ENCODE measurements at places on chromosomes 11 and 22.

DNA sequence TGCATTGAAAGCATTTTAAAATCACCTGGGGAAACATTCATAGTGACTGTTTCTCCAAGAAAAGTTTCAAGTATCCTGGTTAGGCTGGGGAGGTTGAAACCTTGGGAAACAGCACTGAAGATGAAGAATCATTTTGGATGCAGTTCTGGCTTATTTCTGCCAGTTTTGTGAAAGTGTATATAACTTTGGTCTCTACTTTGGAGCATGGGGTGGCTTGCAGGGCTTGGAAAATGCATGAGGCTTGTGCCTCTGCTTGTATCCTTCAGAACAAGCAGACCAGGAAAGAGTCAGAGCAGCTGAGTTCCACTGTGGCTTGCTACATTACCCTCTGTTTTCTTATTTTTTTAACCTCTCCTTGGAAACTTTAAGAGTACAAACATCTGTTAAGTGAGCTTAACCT lies 19.5 kb downstream of the SLC5A12 start:
- no peak for DNase-seq

DNA sequence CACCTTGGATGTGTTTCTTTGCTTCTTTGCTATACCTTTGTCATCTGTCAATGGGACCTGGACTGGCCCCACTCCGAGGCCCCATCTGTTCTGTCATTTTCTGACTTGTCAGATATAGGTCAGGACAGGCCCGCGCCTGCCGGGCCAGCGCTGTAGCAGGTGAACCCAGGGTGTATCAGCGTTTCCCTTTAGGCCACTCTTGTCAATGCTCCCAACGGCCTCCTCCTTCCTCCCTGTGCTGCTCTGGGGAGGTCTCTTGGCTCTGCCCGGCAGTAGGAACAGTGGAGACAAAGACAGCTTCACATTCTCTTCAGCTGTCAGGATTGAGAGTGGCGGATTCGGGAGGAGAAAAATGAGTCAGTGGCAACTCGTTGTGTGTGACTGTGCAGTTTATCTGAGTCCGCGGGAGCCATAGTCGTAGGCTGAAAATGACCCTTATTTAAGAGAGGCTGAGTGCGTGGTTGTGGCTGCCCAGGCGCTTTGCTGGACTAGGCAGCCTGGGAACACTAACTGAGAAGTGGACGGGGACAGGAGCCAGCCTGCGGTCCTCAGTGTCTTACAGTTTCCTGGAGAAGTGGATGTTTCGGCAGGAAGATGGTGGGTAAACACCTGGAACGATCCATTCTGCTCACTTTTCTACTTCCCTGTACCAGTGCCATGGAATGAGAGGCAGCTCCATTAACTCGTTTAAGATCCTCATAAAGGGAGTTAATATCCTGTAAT lies 102.3 kb downstream of the PRR5L start:
- no peak for DNase-seq

DNA sequence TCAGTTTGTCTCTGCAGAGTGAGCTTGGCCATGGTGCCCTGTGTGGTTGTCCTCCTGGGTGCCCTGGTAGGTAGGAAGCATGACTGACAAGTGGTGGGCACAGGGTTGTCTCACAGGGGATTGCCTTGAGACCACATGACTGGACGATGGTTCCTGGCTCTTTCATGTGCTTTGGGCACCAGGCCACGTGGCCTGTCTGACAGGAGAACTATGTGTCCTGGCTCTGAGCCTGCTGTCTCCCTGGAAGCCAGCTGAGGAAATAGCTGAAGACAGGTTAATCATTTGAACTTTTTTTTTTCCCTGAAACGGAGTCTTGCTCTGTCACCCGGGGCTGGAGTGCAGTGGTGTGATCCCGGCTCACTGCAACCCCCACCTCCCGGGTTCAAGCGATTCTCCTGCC lies 93.2 kb downstream of the LDLRAD3 start:
- no peak for DNase-seq

- DNase-seq, result no peak
These were observed 82.5 kb downstream of the ZNF280B start for GRCh38 chr22:22425783-22426624.

DNA sequence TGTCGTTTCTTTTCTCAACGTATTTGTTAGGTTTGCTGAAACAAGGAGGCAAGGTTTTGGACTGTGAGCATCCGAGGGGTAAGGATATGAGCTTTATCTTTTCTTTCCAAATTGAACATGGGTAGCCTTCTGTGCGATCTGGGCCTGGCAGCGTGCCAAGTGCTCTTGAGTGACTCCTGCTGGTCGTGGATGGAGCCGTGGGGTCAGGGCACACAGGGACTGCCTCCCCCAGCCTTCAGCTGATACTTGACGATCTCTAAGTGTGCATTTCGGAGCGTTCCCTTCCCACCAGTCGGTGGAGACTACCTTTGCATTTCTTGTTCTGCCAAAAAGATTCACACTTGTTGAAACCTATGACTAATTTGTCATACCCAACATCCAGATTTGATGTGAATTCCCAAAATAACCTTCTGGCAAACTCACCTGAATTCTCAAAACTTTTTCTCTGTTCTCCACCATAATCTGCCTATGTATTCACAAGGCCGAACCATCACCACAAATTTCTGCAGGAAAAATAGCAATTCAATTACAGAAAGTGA lies 40.1 kb upstream of the CLMP start:
- DNase-seq, result no peak

DNA sequence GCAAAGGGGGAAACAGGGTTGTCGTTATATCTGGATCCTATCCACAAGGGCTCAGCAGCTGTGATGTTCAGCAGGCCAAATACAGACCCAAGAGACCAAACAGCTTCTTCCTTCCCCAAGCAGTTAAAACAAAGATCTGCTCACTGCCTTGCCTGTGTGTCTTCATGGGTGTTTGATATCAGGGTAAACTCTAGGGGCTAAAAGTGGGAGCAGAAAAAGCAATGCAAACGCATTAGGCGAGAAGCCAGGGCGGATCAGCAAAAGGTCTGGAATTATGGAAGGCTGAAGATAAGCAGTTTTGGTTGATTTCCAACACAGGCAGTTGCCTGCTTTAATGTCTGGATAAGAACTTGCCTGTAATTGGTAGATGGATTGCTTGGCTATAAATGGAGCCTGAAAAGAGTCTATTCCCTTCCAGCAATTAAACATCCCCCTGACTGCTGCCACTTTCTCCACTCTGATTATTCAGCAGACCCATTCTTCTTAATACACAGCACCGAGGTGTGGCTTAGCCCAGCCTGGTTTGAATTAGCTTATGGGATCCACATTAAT lies 126.3 kb downstream of the COMMD9 start:
- peak; percentile 15 for DNase-seq

DNA sequence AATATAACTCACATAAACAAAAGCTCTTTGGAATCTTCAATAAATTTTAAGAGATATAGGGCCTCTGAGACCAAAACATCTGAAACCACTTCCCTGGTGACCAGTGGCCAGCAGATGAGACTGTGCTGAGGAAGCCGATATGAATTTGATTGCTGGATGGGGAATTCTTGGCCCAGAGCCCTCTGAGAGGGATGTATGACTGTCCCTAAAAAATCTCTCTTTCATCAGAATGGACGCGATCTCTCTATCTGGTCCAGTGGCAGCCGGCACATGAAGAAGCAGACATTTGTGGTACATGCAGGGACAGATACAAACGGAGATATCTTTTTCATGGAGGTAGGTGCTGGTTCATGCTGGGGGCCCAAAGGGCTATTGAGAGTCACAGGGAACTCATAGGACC lies 37.5 kb downstream of the MYBPC3 start:
- no peak for DNase-seq

DNA sequence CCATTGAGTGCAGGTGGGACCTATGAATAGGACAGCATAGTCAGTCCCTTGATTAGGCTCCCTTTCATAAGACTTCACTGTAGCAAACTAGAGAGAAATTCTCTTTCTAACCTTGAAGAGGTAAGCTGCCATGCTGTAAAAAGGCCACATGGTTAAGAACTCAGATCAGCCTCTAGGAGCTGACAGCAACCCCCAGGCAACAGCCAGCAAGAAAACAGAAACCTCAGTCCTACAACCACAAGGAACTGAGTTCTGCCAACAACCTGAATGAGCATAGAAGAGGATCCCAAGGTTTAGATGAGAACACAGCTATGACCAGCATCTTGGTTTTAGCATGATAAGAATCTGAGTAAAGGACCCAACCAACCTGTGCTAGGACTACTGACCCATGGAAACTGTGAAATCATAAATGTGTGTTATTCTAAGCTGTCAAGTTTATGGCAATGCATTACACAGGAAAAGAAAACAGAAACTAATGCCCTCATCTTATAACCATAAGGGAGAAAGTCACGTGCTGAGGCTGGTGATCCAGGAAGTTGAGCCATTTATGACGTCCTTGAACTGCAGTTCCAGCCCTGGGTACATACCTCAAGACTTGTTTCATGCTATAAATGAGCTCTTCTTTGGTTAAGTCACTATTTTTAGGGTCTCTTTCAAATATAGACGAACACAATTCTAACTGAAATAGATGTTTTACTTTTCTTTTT lies 43.3 kb downstream of the RAB38 start:
- no peak for DNase-seq

DNA sequence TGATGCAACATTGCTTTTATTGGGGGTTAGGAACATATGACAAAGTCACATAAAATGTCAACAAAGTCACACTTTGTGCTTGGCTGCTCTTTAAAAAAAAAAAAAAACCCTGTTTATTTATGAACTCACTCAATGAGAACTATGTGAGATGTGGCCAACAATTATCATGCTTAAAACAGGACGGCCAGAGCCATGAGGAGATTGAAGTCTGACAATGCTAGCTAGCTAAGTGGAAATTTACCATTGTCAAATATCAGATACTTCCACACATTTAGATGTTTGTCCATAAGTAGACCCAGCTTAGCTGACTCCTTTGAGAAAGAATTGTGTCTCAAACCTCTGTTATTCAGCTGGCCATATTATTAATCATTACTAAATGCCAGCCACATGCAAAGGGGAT lies 26.9 kb downstream of the BLID start:
- DNase-seq, result no peak

- no peak for DNase-seq
These were observed 794 bp upstream of the EMSY start for GRCh38 chr11:76444065-76444383.

DNA sequence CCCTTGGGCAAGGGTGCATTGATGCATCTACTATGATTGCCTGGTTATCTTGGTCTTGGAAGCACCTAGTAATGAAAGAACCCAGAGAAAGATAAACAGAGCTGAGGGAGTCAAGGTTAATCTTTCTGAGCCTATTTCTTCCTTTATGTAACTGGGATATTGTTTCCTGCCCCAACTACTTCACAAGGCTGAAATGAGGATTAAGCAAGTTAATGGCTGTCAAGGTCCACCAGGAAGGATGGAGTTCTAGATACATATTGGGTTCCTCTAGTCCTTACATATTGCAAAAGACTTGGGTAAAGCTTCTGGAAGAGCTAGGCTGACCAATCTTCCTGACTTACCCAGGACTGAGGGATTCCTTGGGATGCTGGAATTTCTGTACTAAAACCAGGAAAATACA lies 589.8 kb downstream of the INSC start:
- no peak for DNase-seq

- DNase-seq, result no peak
These were observed 32.4 kb upstream of the PDGFB start for GRCh38 chr22:39277142-39277607.

GRCh38 chr22:31160328-31160978 lies 471 bp downstream of the RNF185 start:
- DNase-seq, result no peak

GRCh38 chr11:17593466-17594245 lies 46.6 kb downstream of the OTOG start:
- peak; percentile 74 for DNase-seq

GRCh38 chr11:63761931-63762653 lies 6.5 kb downstream of the ZFTA start:
- DNase-seq, result no peak

GRCh38 chr22:27576815-27577573 lies 224.6 kb downstream of the MN1 start:
- DNase-seq, result no peak

DNA sequence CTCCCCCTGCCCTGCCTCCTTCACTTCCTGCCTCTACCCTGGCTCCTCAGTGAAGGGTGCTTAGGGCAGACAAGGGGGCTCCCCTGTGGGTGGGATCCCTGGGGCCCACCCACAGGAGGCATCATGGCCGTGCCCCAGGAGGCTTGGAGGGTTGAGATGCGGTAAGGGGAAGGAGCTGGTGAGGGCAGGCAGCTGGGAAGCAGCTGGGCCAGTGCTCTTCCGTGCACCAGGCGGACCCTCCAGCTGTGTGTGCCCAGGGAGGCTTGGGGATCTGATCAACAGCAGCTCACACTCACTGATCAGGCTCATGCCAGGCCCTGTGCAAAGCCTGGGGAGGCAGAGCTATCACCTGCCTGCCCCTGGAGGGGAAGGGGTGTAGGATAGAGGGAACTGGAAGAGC lies 59.3 kb upstream of the TTLL12 start:
- DNase-seq, result no peak

GRCh38 chr11:9493492-9493891 lies 32.7 kb downstream of the ZNF143 start:
- DNase-seq, result no peak

- no peak for DNase-seq
These were observed 135.6 kb upstream of the ZC3H12C start for GRCh38 chr11:109957601-109958000.

GRCh38 chr22:40261783-40262182 lies 84.1 kb downstream of the TNRC6B start:
- no peak for DNase-seq

DNA sequence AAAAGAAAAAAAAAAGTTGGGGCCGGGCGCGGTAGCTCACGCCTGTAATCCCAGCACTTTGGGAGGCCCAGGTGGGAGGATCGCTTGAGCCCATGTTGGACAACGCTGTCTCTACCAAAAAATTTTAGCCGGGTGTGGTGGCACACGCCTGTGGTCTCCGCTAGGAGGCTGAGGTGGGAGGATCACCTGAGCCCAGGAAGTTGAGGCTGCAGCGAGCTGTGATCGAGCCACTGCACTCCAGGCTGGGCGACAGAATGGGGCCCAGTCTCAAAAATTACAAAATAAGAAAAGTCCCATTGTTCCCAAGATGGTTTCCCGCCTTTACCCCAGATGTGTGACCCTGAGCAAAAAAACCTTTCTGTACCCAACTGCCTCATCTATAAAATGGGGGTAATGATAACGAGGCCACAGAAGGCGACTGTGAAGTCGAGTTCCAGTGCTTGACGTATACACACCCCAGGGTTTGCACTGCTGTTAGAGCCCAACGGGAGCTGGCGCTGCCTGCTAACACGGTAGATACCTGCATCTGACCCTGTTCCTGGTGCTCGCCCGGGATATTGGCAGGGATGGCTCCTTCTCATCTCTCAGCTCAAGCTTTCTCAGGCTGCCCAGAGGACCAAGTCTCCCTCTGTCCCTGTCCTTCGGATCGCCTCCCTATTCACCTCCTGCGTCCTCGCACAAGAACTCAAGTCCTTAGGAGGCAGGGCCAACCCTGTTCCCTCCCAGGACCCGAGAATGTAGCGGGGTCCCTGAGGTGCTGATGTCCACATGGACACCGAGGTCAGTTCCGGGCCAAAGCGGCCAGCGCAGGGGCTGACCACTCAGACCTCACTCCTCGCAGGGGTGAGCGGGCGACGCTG lies 1.1 kb upstream of the RPLP2 start:
- no peak for DNase-seq

- DNase-seq, result no peak
These were observed 23.1 kb upstream of the RPS3 start for GRCh38 chr11:75376175-75376574.

GRCh38 chr11:1755692-1756561 lies 5.5 kb upstream of the IFITM10 start:
- DNase-seq, result no peak

All from osteocyte (in vitro differentiated cells).